BE2C (cell line): ENCODE measurements at places on chromosomes 5 and 9.

DNA sequence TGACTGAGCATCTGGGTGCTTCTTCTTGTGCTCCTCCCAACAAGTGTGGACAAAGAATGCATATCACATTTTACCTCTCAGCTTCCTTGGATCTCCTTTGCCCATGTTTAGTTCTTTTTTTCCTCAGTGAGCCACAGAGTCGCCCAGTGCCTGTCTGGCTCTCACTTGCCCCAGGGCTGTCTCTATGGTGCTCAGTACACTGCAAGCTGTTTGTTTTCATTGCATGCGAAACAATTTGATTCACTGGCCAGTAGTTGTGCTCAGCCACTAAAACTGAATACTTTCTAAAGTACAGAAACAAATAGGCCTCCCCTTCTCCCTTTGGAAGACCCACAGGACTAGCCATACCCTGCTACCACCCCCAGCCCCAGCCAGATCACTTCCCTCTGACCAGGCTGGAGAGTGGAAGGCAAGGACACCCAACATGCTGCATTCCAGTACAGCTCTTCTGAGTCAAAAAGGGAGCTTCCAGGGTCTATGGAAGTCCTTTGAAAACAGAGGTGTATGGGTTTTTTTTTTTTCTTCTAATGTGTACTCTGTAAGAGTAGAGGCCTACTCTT, 3.8 kb downstream of the LHFPL2 start:
- no peak for DNase-seq

DNA sequence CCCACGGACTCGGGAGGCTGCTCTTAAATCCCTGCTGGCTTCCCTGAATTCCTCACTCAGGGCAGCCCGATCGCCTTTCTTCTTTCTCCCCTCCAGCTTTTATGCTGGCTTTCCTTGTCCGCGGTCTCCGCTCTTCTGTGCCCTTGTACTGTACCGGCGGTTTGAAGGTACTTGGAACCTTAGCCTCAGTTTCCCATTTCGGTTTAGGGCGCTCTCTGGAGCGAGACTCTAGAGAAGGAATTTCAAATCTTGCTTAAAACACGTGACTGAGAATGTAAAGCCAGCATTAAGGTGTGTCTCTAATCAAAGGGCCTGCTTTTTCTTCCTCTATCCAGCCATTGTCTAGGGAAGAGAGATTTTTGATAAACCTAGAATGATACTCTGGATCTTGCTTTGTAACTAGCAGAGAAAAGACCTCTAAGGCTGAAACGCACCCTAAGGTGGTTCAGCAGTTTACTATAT, 650 bp downstream of the GPR107 start:
- no peak for DNase-seq

DNA sequence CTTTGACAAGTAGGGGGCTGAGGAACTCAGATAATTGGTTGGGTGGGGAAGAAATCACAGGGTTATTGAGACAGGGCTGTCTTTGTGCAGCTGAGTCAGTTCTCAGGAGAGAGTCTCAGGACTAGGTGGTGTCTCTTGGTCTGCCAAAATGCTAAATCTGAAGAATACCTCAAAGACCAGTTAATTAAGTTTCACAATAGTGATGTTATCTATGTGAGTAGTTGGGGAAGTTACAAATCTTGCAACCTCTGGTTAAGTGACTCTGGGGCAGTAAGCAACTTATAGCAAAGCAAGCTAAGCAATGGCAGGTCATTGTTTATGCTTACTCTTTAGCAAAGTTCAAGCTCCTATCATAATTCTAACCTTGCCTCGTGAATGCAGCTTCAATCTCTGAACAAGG, 53.6 kb downstream of the GIN1 start:
- no peak for DNase-seq

- DNase-seq, result no peak
These were observed 97.2 kb downstream of the ROR2 start for GRCh38 chr9:91852801-91853347.

DNA sequence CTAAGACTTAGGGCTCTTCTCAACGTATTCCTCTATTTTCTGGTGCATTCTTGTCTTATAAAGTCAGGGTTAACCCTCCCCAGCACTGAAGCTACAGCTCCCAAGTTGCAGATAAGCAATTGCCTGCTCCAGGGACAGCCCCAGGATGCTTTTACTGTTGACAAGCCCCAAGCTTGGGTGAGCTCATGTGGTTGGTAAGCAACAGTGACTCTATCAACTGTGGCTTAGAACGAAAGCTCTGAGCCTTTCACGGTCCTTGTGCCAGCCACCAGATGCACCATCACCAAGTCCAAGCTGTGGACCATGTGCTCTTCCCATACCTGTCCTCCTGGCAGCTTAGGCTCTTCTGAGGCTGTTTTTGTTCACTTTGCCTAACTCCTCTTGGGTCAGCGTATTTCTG, 13.5 kb downstream of the ADRB2 start:
- DNase-seq, result no peak

GRCh38 chr5:144179226-144179625, 8.6 kb downstream of the KCTD16 start:
- DNase-seq, result no peak

GRCh38 chr9:93398471-93398870, 53.0 kb upstream of the FAM120A start:
- no peak for DNase-seq

DNA sequence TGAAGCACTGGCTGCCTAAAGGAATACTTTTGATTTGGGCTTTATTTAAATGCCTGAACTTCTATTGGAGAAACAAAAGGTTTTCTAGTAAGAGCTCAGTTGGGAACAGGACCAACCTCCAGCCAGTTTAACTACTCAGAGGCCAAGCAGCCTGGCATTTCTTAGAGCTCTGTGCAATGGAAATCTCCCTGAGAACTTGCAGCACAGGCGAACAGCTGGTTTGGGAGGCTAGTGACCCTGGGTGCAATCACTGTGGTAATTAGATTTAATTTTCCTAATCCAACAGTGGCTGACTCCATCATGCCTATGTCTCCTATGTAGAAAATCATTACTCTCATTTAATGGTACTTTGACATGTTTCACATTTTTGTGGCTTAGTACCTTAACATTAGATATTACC, 1.0 kb upstream of the CDH6 start:
- DNase-seq, result peak; percentile 28

DNA sequence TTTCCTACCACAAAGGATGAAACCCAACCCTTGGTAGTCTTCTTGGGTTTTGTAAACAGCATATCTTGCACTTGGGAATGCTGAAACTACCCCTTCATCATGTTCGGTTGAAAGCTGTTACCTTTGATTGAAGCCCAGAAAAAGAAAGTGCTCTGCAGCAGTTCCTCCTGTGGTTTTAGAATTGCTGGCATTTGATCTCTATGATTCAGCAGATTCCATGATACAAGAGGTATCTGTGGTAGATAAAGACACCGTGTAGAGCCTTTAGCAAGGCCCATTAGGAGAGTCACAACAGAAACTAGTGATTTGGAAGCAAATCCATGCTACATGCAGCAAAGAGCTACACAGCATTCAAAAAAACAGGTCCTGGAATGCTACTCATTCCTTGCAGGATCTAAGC, 557.0 kb downstream of the TLE1 start:
- DNase-seq, result no peak
